ENCODE measurements at places on chromosomes 13 and 19.
A peak's percentile ranks its signal among the peaks of the same experiment; 100 is the strongest.

- DNase-seq, result no peak
Observed at GRCh38 chr13:41268764-41269163, 5.4 kb upstream of the MTRF1 start.

- no peak for DNase-seq
Observed at GRCh38 chr13:25732111-25732865, 319.5 kb downstream of the SHISA2 start.

- no peak for DNase-seq
Observed at GRCh38 chr19:7620442-7621412, 8.6 kb downstream of the XAB2 start.

DNA sequence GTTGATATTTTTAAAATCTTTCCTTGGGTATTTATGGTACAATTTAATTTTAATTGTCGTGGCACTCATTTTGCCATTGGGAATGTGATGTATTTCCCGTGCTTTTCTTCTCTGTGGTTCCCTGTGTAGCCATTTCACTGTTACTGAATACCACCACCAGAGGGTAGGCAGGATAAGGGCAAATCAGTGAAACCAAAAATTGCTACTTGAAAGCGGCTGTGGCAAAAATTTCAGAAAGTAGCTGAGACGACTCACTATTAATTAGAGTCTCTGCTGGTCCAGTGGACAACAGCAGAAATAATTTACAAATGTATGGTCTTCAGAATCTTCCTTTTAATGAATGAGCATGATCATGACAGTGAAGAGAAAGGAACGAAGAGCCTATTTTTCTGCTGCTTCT lies 34.4 kb upstream of the MIR17HG start:
- peak; percentile 9 for DNase-seq

DNA sequence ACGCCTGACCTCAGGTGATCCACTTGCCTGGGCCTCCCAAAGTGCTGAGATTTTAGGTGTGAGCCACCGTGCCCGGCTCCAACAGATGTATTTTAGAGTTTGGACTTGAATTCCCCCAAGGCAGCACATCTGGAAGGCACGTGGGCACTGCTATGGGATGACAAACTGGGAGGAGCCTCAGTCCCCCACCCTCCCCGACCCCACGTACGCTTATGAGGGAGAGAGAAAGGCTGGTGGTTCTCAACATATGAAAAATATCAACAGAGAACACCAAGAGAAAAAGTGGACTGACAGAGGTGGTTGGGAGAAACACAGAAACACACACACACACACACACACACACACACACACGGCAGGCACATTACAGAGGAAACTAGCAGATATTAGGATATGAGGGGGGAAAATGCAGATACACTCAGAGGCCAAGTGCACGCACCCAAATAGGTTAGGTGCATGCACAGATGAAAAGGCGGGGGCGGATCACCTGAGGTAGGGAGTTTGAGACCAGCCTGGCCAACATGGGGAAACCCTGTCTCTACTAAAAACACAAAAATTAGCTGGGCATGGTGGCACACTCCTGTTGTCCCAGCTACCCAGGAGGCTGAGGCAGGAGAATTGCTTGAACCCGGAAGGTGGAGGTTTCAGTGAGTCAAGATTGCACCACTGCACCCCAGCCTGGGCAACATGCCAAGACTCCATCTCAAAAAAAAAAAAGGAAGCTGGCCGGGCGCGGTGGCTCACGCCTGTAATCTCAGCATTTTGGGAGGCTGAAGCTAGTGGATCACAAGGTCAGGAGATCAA lies 3.2 kb downstream of the STX10 start:
- no peak for DNase-seq

GRCh38 chr13:73943137-73943964 lies 190.9 kb downstream of the KLF12 start:
- DNase-seq, result no peak

GRCh38 chr19:29532097-29532496 lies 6.3 kb downstream of the VSTM2B start:
- no peak for DNase-seq

GRCh38 chr13:114048443-114048842 lies 74.6 kb upstream of the C13orf46 start:
- no peak for DNase-seq

DNA sequence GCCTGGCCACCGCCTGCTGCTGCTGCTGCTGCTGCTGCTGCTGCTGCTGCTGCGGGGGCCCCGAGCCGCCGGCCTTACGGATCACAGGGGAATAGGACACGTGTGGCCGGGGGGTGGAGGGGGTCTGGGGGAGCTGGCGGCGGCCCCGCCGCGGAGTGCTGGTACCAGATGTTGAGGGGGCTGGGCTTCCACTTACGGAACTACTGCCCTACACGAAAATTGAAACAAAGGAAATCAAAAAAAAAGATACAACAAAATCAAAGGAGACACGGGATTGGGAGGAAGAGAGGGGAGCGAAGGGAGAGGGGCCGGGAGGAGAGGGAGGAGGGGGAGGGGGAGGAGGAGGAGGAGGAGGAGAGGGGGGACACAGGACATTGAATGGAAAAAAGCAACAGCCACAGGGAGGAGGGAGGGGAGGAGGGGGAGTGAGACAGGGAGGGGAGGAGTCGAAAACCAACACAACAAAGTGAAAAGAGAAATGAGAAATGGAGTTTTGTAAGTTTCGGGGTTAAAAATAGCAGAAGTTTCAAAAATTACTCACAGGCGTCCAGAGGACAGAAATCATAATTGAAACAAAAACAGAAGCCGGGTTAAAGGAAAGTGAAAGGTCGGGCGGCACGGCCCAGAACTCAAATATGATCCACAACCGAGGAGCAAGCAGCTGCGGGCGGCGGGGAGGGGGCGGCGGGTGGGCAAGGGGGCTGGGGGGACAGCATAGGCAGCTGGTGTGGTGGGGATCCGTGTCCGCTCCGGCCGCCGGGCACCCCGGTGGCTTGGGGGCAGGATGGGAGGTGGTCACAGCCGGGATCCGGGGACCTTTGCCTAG lies 57.8 kb downstream of the IER2 start:
- peak; percentile 51 for DNase-seq

- no peak for DNase-seq
Observed at GRCh38 chr19:15197275-15197941, 3.4 kb downstream of the NOTCH3 start.

GRCh38 chr19:48537541-48537940 lies 14.4 kb upstream of the SULT2B1 start:
- DNase-seq, result no peak

- no peak for DNase-seq
Observed at GRCh38 chr13:76848596-76848995, 37.6 kb downstream of the KCTD12 start.

- DNase-seq, result peak; percentile 27
Observed at GRCh38 chr19:15702534-15702930, 25.3 kb upstream of the OR10H2 start.

DNA sequence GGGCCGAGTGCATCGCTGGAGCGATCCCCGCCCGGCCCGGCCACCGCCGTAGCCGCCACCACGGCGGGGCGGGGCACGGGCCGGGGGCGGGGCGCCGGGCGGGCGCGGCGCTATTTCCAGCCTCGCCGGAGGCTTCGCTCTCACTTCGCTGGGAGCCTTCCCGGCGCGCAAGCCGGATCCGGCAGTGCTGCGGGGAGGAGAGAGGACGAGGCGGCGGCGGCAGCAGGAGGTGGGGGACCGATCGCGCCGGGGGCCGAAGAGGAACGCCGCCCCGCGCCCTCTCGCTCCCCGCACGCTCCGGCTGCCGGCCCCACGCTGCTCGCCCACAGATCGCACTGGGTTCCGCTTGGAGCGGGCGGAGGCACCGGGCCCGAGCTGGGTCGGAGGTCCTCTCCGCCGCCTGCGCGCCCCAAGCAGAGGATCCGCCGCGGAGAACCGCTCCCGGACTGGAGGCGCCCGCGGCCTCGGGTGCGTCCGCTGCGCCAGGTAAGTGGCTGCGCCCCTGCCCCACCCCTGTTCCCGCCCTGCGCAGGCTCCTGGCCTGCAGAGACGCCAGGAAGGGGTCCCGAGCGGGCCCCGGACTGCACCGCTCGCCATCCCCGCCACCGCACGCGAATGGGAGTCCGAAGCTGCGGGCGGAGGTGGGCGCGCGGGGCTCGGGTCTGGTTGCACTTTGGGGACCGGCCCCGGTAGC lies at the start of gene CHST8:
CHST8 (plus strand) TSS at position 143 of the 694 bp plus-strand sequence. CDS start 67,309 bp downstream, outside the sequence.
- no peak for DNase-seq

GRCh38 chr19:39514840-39515550 lies at the start of gene SELENOV:
Gene SELENOV (plus strand): TSS chr19:39515139. CDS start chr19:39515213, 74 bp downstream.
- peak; percentile 23 for DNase-seq

- no peak for DNase-seq
Observed at GRCh38 chr13:48737689-48738088, 84.0 kb downstream of the CYSLTR2 start.

GRCh38 chr13:37747071-37747612 lies 122.4 kb downstream of the TRPC4 start:
- DNase-seq, result no peak

DNA sequence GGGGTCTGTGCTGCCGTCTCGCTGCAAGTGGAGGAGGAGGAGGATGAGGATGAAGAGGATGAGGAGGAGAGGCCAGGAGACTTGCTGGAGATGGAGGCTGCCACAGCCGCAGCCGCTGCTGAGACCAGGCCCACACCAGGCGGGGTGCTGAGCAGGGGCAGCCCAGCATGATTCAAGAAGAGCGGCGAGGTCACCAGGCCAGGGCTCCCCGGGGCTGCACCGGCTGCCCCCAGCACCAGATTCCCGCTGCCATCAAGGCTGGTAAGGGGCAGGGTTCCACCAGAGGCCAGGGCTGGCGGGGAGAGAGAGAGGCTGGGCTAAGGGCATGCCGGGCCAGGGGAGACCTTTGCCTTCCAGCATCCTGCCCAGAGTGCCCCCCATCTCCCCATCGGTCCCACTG lies 15.3 kb downstream of the ZNF574 start:
- DNase-seq, result no peak

GRCh38 chr13:51935326-51936171 lies 73.8 kb downstream of the CCDC70 start:
- no peak for DNase-seq

DNA sequence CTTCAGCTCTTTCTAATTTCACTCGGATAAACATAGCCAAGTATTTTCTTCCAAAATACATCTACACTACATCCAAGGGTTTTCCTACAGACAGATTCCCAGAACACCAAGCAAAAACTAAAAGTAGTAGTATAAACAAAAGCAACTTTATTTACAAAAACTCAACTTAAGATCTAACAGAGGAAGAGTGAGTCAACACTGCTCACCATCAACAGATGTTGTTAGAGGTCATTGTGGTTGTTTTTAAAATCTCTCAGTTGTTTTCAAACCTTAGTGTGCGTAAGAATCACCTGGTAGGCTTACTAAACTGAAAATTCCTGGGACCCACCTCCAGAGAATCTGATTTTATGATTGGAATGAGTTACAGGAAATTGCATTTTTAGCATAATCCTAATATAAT lies 631.7 kb upstream of the SGCG start:
- no peak for DNase-seq

DNA sequence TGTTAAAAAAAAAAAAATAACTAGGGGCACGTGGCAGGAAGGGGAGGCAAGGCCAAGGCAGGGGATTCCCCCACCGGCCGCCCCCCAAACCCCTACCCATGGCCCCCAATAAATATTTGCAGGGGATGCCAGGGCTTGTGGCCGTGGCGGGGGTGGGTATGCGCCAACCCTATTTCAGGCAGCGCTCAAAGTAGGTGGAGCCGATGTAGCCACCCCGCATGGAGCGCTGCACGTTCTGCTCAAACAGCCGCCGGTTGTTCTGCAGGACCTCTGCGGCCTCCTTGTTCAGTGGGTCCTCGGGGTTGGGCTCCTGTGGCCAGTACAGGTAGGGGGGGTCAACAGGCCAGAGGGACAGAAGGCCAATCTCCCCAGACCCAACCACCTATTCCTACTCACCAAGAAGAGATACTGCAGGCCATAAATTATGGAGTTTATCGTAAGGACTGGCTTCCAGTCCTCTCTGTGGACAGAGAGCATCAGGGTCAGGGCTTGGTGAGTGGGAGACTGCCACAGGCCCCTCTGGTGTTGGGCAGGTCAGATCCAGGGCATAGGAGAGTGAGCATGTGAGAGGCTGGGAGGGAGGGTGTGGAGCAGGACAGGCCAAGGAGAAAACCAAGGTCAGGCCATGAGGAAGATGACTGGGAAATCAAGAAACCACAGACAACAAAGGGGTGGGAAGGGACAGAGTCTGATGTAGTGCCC lies 1.2 kb upstream of the CHMP2A start:
- DNase-seq, result no peak

GRCh38 chr13:33612641-33613638 lies 205.0 kb upstream of the RFC3 start:
- no peak for DNase-seq

- DNase-seq, result no peak
Observed at GRCh38 chr19:49651029-49651819, 9.2 kb downstream of the SCAF1 start.

DNA sequence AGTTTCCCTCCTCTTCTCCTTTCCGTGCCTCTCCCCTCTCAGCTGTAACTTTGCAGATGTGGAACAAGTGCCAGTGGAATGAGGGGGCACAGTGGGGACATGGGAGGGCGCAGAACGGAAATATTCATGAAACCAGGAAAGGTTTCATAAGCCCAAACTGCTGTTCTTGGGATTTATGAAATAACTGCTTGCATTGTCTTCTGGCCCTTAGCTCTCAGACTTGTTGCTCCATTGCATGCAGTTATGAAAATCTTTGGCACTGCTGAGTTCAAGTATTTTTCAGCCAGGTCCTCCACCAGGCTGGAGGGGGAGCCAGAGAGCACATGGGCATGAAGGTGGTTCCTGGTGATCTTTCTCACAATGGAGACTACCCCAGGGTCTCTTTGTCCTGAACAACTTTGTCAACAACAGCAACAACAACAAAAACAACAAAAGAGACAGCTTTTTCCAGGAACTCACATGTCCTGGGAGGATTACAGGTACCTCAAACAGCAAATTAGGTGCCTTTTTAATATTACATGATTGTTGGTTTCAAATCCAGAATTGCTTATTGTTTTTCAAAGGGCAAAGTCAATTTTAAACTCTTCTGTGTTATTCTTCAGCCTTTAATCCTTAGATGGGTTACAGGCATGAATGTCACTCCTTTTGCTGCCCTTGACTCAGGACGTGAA lies 1.5 kb downstream of the RGCC start:
- peak; percentile 62 for DNase-seq

- no peak for DNase-seq
Observed at GRCh38 chr19:30089086-30089665, 147.1 kb downstream of the URI1 start.

- DNase-seq, result no peak
Observed at GRCh38 chr13:67505376-67505775, 275.2 kb upstream of the PCDH9 start.

DNA sequence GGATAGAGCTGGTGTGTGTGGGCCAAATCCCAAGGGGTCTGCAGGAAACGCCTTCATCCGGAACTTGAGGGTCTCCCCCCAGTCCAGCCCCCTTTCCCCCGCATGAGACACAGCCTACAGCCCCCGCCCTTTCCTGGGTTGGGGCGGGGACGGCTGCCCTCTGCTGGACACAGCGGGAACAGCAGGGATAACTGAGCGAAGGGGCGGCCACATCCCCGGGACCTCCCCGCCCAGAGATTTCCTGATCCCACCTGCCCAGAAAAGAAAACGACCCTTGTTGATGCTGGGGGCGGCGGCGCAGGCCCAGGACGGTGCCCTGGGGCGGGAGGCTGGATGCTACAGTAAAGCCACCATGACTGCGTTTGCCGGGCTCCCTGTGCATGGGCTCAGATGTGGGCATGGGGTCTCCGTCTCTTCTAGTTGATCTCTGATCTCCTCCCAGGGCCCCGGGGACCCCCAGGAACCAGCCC lies 14.2 kb downstream of the ONECUT3 start:
- peak; percentile 55 for DNase-seq
